Cerebellar nuclear complex (tissue), 1 donor: ENCODE measurements at places on chromosomes 7 and 10.

GRCh38 chr7:144401490-144401889, 2.0 kb downstream of the NOBOX start:
- DNase-seq, result no peak

DNA sequence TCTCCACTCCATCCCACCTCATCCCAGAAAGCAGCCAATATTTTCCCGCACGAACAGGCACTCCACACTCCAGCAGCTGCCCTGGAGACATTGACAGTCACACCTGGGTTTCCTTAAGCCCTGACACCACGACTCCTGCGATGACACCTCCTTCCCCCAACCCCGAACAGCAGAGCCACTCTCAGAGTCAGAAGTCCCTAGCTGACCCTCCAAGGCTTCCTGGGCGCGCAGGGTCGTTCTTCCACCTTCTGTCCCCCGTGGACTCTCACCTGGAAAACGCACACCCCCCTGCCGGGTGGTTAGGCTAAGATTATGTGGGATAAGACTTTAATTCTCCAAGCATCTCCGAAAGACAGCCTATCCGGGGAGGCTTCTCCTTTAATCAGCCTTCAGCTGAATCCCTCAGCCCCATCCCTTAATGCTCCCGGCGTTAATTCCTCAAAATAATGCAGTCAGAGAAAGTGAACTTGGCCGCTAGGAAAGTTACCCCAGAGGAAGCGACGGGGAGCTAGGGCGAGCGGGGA, 1.1 kb downstream of the DENND11 start:
- no peak for DNase-seq

- no peak for DNase-seq
Measured at GRCh38 chr10:48655411-48656240, 29.0 kb upstream of the WDFY4 start.

DNA sequence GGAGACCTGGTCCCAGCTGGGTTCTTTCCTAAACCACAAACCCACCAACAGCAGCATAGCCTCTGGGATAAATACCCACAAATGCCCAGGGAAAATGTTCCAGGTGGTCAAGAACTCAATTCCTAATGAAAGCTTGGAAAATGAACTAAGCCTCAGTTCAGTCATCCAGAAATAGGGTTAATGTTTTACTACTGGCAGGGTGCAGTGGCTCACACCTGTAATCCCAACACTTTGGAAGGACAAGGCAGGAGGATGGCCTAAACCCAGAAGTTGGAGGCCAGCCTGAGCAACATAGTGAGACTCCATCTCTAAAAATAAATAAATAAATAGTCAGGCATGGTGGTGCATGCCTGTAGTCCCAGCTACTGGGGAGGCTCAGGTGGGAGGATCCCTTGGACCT, 82.2 kb downstream of the SVOPL start:
- DNase-seq, result no peak

- peak; percentile 19 for DNase-seq
Measured at GRCh38 chr7:72493850-72494661, 81.9 kb upstream of the CALN1 start.

- DNase-seq, result no peak
Measured at GRCh38 chr7:159032322-159032721, 112.3 kb downstream of the VIPR2 start.

DNA sequence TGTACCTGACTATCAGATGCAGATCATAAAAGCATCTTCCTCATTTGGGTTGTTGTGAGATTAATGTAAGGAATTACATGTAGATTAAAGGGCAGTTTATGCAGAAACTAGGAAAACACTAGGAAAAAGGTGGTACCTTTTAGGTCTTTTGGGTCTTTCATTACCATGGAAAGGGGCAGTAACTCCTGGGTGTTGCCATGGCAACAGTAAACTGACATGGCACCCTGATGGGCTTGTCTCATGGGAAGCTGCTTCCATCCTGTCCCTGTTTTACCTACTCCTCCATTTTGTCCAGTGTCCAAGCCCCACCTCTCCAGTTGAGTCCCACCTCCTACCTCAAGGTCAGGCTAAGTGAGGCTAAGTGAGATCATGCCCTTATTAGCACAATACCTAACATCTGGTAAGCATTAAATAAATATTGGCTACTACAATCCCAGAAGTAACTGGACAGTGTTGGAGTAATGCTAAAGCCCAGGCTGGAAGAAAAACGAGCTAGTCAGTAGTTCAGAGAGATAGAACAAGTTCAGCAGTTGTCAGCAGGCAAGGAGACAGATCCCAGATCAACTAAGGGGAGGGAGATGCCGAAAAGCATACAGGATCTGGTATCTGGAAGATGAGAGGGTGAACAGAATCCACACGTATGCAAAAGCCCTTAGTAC, 240.0 kb upstream of the AUTS2 start:
- DNase-seq, result no peak

- DNase-seq, result no peak
Measured at GRCh38 chr7:71937840-71938371, 474.2 kb downstream of the CALN1 start.

DNA sequence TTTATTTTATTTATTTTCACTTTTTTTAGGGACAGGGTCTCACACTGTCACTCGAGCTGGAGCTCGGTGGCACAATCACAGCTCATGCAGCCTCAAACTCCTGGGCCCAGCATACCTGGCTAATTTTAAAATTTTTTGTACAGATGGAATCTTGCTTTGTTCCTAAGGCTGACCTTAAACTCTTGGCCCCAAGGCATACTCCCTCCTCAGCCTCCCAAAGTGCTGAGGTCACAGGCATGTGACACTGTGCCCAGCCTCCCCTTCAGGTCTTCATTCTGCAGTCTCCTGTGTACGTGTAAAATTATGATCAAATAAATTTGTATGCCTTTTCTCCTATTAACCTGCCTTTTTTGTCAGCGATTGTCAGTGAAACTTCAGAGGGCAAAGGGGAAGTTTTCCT, 17.8 kb upstream of the TCTN3 start:
- no peak for DNase-seq

GRCh38 chr7:23341846-23342598, 42.9 kb downstream of the MALSU1 start:
- no peak for DNase-seq

DNA sequence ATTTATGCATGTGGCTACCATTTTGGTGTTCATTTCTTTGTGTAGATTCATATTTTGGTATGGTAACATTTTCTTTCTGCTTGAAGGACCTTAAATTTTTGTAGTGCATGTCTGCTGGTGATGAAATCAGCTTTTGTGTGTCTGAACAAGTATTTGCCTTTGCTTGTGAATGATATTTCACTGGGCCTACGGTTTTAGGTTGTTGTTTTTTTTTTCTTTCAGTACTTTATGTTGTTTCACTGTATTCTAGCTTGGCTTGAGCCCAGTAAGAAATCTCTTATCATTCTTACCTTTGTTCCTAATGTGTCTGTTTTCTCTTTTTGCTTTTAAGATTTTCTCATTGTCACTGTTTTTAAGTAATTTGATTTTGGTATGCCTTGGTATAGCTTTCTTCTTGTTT, 31.9 kb downstream of the SAMD8 start:
- DNase-seq, result no peak

DNA sequence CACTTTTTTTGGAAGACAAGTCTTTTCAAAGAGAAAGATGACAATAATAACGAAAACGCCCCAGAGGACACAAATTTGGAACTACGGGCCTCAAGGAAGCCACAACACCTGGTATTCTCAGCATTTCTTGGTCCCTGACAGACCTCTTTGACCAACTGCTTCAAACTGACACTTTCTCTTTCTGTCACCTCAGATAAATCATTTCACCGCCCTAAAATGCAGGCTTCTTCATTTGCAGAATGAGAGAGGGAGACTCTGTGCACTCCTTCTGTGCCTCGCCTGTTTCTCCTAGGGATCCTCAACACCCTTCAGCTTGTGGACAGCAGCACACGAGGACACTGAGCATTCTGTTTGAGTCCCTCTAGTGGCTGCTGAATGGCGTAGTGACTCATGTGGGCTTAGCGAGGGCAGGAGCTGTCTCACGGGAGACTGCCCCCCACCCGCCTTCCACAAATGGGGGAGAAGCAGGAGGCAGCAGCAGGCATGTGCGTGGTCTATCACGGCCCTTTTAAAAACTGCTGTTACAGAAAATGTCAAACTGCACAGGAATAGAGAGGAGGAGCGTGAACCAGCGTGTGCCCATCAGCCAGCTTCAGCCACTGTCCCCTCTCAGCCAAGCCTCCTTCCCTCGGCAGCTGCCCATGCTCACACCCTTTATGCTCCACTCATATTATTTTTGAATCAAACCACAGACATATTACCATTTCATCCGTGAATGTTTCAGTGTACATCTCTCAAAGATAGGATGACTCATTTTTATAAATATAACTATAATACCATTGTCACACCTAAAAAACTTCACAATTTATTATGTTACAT, 41.4 kb downstream of the GSDME start:
- DNase-seq, result no peak

DNA sequence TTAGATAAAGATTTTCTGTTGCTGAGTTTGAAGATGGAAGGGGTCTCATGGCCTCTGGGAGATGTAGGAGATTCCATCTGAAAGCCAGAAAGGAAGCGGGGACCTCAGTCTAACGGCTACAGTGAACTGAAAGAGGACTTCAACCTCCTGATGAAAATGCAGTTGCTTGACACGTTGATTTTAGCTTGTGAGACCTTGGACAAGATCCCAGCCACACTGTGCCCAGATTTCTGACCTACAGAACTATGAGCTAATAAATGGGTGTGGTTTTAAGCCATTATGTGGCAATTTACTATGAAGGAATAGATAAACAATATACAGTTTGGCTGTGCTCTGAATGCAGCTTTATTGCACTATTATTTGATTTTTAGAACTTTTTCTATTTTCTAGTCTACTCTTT, 342.3 kb upstream of the SEMA3D start:
- DNase-seq, result no peak

DNA sequence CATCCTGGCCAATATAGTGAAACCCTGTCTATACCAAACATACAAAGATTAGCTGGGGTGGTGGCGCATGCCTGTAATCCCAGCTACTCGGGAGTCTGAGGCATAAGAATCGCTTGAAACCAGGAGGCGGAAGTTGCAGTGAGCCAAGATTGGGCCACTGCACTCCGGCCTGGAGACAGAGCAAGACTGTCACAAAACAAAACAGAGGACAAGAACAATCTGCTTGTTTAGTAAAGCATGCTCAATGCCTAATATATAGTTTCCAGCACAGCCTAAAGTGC, 1.8 kb upstream of the SEC24C start:
- no peak for DNase-seq

DNA sequence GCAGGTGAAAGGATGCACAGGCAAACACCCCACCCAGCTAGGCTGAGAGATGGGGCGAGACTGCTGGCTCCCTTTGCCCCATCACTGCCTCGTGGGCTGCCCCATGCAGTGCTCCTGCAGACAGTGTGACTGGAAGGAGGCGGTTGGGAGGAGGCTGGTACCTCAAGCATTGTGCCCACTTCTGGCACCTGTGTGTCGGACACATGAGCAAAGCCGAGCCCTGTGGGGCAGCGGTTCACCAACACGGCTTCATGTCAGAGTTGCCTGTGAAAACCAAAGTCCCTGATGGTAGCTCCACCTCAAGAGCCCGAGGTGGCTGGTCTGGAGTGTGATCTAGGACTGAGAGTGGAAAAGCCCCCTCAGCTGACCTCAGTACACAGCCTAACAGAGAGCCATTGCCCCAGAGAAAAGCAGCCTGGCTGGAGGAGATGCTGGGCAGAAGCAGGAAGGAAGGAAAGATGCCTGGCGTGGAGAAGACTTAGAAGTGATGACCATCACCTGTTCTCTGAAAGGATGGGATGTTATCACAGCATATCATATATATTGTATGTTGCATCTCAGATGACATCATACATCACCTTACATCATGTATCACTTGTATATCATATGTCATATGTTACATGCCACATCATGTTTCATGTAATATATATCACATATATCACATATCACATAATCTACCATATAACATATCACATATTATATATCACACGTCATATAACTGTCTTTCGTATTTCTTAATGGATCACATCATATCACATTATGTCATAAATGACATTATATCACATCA, 75.6 kb downstream of the ADCY1 start:
- no peak for DNase-seq
